ENCODE measurements at places on chromosomes 1 and 21. TPM values are rescaled to one million over a fixed set of nuclear protein-coding genes. Genes with fewer than 3 reads are reported as not detected.

The RHBDL2 gene
- total RNA-seq = not detected

The KRTAP19-3 gene
- total RNA-seq = not detected

The KLHDC8A gene
- total RNA-seq = not detected

The GBP4 gene
- total RNA-seq = 32.5 TPM

GRCh38 chr1:201316556-201316955 lies 33.2 kb downstream of the PKP1 start:
- DNase-seq = no peak

DNA sequence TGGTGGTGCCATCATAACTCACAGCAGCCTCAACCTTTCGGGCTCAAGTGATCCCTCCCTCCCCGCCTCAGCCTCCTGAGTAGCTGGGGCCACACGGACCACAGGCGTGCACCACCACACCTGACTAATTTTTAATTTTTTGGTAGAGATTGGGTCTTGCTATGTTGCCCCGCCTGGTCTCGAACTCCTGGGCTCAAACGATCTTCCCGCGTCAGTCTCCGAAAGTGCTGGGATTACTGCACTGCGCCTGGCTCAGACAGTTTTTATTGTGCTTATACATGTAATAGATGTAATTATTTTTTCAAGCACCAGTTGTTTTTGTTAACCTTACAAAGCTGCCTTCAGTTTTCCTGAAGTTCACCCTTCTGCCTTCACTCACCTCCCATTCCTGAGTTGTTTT lies 38.0 kb upstream of the HMGN1 start:
- no peak for DNase-seq

DNA sequence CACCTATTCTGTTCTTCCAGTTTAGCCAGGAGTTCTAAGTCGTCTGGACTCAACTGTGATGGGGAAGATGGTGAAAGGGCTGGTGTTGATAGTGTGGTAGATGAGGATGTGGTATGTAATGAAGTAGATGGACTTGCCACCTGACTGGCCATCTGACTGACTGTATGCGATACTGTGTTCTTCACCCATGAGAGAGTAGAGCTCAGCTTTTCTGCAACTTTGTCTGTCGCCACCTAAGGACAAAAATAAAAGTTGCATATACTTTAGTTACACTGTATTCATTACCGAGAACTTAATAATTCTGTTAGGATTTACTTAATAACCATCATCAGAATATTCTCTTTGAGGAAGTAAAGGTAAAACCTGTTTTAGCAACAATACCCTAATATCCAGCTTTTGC lies 48.5 kb downstream of the EVI5 start:
- DNase-seq = no peak

- DNase-seq = no peak
Measured at GRCh38 chr1:58842941-58843340, 59.1 kb upstream of the JUN start.

All from activated naive CD4-positive, alpha-beta T cell treated with anti-CD3 and anti-CD28 coated beads, Interleukin-2, amount 50 U/mL, for 72 hours (primary cell).